Activated naive CD4-positive, alpha-beta T cell (primary cell): ENCODE measurements at places on chromosomes 7 and 10.

DNA sequence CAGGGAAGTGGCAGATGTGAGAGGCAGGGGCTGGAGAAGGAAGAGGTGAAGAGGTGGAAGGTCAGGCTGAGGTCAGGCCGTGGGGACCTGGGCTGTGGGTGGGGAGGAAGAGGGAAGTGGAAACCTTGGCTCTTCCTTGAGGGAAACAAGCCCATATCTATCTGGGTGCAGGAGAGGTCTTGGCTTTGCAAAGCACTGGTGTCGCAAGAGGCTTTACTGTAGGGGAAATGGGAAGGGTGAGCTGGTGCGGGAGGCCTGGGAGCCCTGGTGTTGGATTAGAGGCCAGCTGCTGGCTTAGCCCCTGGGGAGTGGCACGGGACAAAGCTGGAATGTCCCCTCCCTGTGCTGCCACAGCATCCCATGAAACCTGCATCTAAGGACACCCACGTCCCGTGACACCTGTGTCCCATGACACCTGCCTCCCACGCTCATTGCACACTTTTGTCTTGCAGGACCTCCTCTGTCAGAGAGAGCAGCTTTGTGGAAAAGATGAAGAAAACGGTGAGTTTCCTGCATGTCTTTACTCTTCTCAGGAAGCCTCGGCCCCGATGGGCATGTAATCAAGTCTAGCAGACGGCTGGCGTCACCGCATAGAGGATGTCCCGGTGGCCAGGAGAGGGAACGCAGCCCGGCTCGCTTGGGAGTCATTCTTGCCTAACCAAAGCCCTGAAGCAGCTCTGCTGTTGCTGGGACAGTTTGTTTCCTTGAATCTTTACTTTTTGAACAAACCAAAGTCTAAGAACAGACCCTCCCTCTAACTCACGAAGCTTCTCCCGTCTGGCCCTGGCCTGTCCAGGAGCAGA lies 22.2 kb downstream of the TMEM120A start:
- DNase-seq: no peak

DNA sequence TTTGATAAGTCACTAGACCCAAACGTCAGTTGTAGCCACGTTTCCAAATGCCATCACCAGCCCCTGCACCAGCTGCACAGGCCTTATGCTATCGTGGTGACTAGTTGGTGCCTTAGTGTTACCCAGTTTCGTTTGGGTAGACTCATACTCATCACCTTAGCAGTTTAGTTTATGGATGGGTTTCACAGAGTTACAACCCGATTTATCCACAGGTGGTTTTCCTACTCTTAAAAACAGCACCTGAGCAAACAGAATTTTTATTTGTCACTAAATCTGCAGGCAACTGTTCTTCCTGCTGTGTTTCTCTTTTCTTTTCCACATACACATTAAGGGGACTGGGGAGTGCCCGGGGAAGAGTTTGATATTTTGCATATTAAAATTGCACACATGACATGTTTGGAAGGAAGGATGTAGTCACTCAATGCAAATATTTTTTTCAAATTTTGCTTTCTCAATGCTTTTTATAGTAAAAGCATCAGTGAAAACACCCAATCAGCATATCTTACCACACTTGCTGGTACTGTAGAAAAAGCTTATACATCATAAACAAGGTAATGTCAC lies 41.6 kb downstream of the PDSS1 start:
- DNase-seq: no peak

DNA sequence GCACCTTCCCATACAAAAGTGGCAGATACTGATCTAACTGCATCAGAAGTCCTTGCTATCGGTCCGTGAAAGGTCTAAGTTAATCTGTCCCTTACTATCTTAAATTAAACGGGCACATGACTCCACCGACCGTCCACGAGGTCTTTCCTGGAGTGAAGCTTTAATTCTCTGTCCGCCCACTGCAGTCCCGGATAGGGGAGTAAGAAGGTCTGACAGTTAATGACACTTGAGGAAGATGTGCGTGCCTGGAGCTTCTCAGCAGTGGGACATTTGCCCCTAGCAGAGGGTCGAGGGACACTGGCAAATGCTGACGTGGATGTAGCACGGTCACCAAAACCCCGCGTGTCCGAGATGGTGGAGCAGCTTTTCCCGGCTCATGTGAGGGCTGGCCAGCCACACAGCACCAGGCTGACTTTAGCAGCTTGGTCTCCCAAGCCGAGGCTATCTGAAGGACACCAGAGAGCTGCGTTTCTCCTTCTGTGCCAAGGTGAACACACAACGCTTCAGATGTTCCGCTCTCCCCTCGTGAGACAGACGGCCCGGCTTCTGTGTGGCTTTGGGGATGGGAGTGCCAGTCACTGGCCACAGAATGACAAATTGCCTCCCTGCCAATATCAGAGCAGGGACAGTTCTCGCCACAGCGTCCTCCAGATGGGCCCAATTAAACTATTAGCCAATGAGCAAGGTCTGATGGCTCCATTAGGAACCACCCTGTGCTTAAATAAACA lies 86.6 kb downstream of the ADARB2 start:
- DNase-seq: no peak

DNA sequence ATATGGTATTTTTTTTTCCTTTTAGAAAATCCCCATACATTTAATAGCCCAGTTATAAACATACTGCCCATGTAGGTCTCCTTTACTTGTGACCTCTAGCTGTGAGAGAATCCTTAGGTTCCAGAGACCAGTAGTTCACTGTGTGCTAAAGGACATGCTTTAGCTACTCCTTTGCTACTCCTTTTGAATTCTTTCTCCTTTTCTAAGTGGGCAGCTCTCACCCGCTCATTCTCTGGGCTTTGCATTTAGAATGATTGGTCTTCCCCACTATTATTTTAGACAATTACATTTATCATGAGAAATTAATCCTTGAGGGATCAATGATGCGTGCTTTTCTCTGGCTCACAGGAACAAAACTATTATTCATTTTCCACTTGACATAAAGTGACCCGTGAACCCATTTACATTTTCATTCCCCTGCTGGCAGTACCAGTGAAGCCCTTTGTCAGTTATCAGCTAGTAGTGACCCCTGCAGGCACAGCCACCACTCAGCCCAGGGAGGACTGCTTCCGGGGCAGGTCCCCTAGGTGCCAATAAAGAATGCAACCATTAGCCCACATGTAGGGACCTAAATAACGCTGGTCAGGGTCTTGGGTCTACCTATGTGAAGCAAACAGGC lies 844.3 kb downstream of the CNTNAP2 start:
- DNase-seq: no peak

DNA sequence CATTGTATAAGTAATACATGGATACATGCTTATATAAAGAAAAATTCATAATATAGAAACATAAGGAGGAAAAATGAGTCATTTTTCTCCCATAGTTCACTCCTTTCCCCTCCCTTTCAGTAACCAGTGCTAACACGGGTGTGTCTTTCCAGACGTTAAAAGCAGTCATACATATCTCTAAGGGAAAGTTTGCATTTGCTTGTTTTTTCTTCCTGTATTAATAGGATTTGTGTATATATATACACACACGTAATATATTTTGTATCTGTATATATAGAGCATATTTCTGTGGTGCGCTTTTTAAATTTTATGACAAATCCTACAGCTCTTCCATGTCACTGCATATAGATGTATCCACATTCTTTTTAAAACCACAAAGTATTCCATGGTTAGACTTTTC lies 78.8 kb downstream of the RALA start:
- DNase-seq: no peak

DNA sequence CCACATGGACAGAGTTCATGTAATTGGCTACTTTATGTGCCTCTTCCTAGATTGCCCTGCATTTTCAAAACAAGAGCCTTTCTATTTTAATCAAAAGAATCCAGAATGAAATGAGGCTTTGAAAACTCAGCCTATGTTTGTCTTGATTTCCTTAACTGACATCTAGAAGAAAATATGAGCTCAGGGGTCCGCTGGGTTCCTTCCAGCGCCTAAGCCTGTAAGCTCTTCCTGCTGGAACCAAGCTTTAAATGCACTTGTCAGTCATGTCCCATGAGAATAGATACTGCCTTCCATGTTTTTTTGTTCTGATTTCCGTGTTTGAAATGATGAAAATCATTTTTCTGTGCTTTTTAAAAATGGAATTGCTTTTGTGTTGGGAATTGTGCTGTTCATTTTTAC lies 74.2 kb downstream of the EGFR start:
- no peak for DNase-seq

DNA sequence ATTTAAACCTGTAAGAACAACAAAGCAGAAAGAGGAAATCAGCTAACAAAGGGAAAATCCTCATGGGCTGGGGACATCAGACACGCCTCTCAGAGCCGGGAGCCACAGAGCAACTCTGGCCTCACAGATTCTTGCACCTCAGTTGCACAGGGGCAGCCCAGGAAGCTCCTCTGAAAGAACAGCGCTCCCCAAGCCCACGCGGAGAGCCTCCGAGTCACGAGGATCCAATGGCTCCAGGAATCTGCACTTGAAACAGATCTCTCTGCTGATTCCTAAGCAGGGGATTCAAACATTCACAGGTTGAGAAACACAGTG lies 213.2 kb upstream of the MGMT start:
- no peak for DNase-seq

- DNase-seq: no peak
Observed at GRCh38 chr7:98998821-98999725, 120.7 kb downstream of the TRRAP start.

GRCh38 chr7:31335161-31335856 lies 5.2 kb downstream of the NEUROD6 start:
- no peak for DNase-seq

DNA sequence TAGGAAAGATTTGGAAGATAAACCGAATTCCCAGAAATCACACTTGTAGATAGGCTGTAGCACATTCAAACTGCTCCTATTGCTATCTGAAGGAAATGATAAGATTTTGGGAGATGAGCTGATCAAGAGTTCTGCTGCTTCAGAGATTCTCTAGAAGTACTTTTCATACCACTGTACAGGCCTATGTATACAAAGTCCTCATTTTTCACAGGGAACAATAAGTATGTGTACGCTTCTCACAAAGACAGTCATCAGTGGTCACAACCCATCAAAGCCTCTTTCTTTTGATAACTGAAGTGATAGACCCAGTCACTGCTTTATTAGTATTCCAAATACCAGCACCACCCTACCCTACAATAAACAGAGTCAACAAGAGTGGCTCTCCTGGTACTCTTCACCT lies 15.6 kb upstream of the SEPTIN7 start:
- DNase-seq: no peak
